Stimulated activated CD4-positive, alpha-beta T cell treated with anti-CD3 and anti-CD28 coated beads, Interleukin-2, amount 100 ng/mL, for 24 hours (primary cell): ENCODE measurements at places on chromosomes 11 and 22.

DNA sequence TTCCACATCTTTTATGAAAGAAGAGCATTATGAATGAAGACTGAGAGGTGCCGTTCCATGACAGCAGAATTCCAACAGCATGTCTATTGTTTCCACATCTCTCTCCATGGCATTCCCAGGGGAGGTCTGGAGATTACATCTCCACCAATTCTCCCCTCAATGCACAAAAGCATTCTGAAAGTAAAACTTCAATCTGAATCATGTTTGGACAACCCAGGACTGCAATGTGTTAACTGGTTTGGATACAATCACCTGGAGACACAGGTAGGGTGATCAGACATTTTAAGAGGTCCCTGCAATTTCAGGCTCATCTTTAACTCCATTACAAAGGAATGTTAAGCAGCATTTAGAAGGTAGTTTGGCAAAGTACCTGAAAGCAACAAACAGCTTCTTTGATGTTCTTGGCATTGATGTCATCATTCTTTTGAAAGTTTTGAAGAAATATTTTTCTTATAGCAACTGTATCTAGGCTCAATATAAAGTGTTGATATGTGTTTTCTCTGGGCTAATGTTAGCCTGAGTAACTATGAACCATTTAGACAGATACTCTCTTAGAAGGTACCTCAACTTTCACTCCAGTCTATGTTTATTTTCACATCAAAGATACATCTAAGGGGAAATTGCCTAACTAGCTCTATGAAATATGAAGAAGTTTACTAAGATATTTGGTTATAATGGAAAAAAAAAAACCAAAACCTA, 181.4 kb upstream of the MTMR2 start:
- no peak for DNase-seq

DNA sequence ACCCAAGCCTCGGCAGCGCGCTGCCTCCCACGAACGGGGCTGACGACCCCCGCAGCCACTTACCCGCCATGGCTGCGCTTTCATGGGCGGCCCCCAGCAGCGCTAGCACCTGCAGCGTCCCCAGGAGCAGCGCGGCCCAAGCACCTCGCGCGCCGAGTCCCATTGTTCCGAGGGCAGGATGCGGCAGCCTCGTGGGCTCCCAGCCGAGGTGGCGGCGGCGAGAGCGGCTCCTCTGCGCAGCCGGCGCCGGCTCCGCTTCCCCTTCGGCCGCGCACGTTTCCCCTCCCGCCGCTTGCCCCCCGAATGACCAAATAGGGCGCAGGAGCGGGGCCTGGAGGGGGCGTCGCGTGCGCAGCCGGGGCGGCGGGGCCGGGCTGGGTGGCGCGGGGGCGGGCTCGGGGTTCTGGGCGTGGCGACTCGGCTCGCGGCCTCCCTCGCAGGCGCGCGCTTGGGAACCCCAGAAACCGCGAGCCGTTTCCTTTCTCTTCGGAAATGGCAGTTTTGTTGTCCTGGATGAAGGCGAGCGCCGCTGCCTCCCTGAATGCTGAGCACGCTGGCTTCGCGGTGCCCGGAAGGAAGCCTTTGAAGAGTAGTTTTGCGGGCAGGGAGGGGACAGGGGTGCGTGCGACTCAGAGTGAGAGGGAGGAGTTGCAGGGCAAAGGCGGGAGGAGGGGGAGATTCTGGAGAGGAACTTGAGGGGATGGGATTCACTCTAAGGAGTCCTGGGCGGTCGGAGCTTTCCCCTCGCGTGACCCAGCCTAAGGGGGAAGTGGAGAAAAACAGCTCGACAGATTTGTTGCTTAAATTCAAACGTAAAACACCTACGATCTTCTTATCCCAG, at the start of gene TMEM123:
TMEM123 (minus strand) TSS at position 305 of the 841 bp plus-strand sequence; CDS start at position 163, 142 bp downstream.
- peak; percentile 92 for DNase-seq

DNA sequence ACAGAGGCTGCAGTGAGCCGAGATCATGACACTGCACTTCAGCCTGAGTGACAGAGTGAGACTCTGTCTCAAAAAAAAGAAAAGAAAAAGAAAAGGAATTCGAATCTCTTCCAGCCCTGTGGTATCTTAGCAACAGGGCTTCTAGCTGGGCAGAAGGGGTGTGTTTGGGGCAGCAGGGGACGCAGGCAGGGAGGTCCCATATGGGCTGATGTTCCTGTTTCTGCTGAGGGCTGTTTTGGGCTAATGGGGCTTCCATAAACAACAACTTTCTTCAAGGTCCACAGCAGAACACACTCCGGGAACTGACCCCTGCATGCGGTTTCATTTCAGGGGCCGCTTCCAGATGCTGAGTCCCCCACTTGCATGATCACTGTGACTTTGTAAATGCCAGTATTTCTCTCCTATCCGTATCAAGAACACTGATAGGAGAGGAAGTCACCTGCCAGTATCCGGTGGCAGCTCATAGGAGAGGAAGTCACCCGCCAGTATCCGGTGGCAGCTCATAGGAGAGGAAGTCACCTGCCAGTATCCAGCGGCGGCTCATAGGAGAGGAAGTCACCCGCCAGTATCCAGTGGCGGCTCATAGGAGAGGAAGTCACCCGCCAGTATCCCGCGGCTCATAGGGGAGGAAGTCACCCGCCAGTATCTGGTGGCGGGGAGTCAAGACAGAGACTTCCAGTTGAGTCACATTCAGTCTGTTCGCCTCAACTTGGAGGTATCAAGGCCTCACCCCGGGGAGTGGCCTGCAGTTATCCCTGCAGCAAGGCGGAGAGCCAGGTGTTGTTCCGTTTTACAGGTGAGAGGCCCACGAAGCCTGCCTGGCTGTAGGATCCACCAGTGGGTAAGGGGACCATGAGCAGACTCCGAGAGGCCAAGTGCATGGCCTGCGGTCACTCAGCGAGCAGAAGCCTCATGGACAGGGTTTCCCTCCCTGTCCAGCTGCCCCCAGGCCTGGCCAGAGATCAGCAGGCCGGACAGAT, 8.3 kb upstream of the FGF19 start:
- DNase-seq = no peak

- no peak for DNase-seq
These were observed 151.7 kb downstream of the ATXN10 start for GRCh38 chr22:45823336-45823735.

DNA sequence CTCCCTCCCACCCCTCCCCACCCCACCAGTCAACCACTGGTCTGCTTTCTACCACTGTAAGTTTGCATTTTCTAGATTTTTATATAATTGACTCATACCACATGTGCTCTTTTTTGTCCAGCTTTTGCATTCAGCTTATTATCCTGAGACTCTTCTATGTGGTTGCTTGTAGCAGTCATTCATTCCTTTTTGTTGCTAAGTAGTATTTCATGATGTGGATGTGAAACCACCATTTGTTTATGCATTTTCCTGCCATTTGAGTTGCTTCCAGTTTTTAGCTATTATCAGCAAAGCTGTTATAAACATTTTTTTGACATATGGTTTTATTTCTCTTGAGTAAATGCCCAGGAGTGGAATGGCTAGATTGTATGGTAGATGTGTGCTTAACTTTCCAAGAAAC, 77.0 kb upstream of the FGF3 start:
- DNase-seq = no peak

DNA sequence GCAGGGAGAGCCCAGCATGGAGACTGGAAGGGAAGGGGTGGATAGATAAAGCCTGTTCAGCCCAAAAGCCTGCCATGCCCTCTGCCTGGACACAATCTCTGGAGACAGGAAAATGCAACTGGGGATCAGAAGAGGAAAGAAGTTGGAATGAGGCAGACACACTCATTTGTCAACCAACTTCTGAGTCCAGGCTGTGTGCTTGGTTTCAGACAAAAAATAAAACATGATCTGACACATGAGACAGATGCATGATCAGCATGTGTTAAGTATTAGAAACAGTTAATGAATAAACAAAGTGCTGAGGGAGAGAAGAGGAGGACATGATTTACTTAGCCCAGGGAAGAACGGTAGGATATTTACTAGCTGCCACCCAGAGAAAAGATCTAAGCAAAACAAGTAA, 839 bp downstream of the LRRN4CL start:
- no peak for DNase-seq

DNA sequence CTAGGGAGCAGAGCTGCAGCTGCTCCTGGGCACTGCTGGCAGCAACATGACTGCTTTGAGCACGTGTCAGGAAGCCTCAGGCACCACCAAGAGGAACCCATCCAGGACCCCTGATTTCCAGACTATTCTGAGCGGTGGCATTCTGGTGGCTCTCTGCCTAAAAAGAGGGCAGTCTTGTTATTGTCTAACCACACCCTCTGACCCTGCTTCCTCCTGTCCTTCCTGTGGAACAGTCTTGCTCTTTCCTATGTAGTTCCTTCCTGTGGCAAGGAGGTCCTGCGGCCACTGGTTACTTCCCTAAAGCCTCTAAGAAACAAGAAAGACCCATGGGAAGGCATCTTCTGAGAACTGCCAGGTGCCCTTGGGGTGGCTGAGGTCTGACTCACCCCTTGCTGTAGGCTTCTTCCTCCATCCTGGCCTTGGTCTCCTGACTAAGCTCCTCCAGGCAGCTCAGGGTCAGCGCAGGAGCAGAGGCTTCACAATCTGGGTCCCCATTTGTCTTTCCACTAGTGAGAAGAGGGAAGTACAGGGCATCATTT, 13.1 kb upstream of the LYVE1 start:
- DNase-seq = no peak

- no peak for DNase-seq
These were observed 15.1 kb upstream of the SPON1 start for GRCh38 chr11:13947379-13947778.

DNA sequence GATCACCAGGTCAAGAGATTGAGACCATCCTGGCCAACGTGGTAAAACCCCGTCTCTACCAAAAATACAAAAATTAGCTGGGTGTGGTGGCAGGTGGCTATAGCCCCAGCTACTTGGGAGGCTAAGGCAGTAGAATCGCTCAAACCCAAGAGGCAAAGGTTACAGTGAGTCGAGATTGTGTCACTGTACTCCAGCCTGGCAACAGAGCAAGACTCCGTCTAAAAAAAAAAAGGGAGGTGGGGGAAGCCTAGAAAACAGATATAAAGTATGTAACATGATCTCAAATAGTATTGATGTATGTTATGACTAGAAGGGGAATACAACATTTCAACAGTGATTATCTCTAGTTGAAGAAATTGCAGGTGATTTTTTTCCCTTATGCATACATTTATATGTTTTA, 61.4 kb downstream of the SLC1A2 start:
- DNase-seq = no peak

DNA sequence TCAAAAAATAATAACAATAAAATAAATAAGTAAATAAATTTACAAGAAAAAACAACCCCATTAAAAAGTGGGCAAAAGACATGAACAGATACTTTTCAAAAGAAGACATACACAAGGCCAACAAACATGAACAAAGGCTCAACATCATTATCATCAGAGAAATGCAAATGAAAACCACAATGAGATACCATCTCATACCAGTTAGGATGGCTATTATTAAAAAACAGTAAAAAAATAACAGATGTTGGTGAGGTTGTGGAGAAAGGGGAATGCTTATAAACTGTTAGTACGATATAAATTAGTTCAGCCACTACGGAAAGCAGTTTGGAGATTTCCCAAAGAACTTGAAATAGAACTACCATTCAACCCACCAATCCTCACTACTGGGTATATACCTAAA, 44.6 kb downstream of the PRCP start:
- no peak for DNase-seq

GRCh38 chr22:39593931-39594285, 23.4 kb downstream of the CACNA1I start:
- DNase-seq = no peak

GRCh38 chr22:20423906-20424551, 13.6 kb downstream of the SCARF2 start:
- DNase-seq = no peak

- DNase-seq = peak; percentile 10
These were observed 24.7 kb upstream of the SLC22A12 start for GRCh38 chr11:64566042-64566914.

DNA sequence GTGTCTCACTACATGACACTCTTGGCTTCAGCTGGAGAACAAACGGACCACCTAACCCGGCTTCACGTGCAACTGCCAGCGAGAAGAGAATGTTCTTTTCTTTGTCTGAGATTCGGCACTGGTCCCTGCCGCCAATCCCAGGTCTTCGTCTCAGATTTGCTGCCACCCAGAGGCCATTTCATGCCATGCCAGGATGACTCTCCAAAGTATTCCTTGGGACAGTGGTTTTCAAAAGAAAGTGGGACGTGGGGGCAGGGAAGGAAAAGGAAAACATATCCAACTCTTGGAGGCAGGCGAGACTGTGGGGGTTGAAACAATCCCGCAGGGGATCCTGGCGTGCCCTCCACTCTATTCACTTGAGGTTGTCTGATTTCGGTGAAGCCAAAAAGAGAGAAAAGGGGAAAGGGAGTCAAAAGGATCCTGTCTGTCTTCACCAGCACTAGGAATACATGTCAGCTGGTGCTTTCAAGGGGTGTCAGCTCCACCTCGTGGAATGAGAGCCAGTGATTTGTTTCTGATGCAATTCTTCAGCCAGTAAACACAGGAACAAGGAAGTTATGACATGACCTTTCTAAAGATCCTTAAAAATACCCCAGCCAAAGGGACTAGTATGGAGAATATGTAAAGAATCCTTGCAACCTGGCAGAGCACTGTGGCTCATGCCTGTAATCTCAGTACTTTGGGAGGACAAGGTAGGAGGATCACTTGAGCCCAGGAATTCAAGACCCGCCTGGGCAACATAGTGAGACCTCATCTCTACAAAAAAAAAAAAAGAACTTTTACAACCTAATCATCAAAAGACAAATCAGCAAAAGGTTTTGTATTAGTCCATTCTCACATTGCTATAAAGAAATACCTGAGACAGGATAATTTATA, 41.0 kb upstream of the APLNR start:
- DNase-seq = peak; percentile 56

DNA sequence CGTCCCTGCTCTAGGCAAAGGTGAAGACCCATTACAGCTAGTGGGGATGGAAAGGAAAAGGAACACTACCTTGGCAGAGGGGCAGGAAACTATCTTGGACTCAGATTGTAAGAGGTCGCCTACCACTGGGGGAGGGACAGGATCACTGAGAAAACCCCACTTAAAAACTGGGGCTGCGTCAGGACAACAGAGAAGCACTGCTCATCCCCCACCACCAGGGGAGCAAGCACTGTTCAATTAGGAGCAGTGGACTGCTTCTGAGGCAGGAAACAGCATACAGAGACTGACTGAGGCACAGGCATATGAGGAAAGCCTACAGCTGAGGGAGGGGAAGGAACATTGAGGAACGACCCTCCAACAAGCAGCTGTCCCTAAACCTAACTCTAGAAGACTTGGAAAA, 20.8 kb upstream of the DLAT start:
- peak; percentile 13 for DNase-seq

- peak; percentile 34 for DNase-seq
These were observed 92.2 kb downstream of the BRD1 start for GRCh38 chr22:49735411-49735900.

GRCh38 chr22:49599039-49599438, 228.6 kb downstream of the BRD1 start:
- DNase-seq = no peak

DNA sequence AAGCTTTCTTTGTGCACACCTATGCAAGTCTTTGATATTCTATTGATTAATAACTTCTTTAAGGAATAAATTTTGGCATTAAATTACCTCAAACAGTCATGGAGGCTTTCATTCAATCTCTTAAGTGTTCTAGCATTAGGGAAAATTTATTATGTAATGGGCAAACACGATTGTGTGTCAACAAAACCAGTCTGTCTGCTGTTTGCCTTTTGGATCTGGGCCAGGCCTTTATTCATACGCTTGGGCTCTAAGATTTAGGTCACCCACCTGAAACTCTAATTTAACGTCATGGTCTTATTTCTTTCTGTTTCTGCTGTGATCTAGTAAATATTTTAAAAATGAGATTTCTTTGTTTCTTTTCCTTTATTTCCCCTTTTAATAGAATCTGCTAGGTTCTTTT, 1270.6 kb downstream of the LRRC4C start:
- no peak for DNase-seq
